ENCODE measurements at places on chromosomes 2 and 18.

- DNase-seq = no peak
Measured at GRCh38 chr2:95077530-95077825, 44.1 kb downstream of the MRPS5 start.

GRCh38 chr2:229330952-229331351 is 59.9 kb upstream of the PID1 start:
- DNase-seq = no peak

- DNase-seq = no peak
Measured at GRCh38 chr2:56170988-56171387, 12.8 kb upstream of the CCDC85A start.

- no peak for DNase-seq
Measured at GRCh38 chr2:238235331-238235732, 4.5 kb downstream of the HES6 start.

DNA sequence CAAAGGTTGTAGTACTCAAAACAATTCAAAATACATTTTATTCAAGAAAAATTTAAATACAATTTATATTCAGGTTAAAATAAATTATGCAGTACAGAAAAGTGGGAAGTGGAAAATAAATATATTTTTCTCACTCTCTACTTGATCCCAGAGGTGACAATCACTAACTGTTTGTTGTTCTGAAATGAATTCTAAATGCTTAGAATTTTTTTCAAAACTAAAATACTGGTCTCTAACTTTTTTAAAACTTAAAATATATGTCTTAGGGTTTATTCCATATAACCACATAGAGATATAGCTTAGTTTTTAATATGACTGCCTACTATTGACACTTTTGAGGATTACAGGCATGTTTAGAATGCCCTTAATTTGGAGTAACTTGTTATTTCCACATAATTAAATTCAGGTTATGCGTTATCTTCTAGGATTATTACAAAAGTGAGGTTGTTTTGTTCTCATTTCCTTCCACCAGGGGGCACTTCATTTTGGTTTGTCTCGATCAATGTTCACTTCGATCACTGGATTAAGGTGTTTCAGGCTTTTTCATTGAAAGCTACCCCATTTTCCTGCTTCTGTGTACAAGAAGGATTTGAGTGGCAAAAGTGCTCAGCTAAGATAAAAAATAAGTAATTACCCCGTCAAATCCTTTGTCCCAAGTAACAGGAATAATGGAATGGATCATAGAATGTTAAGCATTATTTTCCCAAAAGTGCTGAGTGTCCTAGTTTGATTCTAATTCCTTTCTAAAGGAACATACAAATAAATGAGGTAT is 27.1 kb upstream of the TFPI start:
- DNase-seq = no peak

- no peak for DNase-seq
Measured at GRCh38 chr18:6613581-6613980, 115.9 kb upstream of the ARHGAP28 start.

GRCh38 chr2:24459224-24460161 is 31.6 kb upstream of the NCOA1 start:
- DNase-seq = no peak
